NCI-H774 (cell line): ENCODE measurements at places on chromosomes 12 and 14.

- no peak for DNase-seq
These were observed 21.7 kb downstream of the LIMA1 start for GRCh38 chr12:50261654-50262053.

GRCh38 chr12:95336387-95337067 lies 118.9 kb downstream of the VEZT start:
- peak; percentile 84 for DNase-seq

DNA sequence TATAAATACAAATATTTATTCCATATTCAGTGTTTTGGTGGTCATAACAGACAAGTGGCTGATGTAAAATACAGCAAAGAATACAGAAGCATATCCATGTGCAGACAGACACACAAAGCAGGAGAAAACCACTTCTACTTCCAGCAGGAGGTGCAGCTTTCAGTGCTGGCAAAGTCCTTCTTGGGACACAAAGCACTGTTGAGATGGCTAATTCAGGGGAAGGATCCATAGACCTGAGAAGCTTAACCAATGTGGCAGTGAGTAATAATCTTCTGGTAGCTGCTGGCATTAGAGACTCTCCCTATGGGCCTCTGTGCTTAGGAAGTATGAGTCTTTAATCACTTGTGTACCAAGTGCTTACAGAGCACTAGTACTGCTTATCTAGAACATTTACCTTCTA lies 26.8 kb downstream of the AMN1 start:
- DNase-seq = no peak

DNA sequence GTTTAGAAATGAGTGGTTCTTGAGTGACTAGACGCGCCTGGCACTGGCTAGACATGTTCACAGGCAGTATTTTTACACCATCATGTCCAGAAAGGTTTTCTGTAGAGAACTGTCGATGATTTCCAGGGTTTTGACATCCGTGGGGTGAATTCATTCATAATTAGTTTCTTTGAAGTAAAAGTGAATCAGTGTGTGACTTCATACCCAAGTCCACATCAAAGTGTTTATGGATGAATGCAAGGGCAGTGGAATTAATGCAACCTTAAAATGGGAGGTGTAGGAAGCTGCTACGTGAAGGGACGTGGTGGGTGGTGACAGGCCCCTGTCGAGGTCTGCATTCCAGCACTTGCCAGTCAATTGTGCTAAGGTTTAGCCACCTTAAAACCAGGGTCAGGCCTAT lies 38.4 kb upstream of the ELK3 start:
- no peak for DNase-seq

- no peak for DNase-seq
These were observed 52.1 kb downstream of the IRF2BPL start for GRCh38 chr14:76976240-76977005.

DNA sequence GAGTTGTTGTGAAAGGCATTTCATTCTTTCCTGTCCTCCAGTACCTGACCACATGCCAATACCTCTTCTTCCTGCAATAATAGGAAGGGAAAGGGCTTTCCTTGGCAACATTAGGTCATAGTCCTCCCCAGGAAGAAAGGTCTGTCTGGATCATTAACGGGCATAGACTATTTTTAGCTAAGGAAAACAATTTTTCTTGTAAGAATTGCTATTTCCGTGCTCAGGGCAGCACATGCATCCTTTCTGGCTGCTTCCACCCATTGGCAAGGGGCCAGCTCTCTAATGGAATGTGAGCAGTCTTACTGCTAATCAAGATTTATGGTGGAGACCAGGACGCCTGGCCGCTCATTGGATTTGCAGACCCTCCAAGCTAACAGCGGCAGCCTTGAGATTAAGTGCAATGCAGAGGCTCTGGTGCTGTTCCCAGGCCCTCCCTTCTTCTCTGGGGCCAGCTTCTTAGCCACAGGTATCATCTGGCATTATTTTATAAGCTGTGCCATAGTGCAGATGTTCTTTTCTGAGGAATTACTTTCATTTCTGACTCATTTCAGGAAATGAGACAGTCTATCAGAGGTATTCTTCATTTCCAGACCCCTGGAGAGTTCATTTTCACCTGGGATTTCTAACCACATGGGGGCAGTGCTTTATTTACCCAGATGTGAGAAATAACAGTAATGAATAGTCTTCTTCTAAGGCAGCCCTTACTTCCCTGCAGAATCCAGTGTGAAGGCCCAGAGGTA lies 52.9 kb downstream of the ANO6 start:
- DNase-seq = peak; percentile 34

GRCh38 chr14:103031566-103031911 lies 25.8 kb downstream of the CDC42BPB start:
- no peak for DNase-seq

DNA sequence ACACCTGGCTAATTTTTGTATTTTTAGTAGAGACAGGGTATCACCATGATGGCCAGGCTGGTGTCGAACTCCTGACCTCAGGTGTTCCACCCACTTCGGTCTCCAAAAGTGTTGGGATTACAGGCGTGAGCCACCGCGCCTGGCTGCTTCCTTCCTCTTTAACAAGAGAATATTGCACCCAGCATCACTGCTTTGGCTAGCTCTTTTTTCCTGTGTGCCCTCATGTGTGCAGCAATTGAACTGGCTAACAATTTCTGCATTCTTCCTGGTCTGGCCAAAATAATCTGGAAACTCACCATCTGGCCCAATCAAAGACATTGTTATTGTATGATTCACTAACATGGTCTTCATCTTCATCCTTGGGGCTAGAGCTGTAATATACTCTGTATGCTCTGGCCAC lies 2.7 kb upstream of the ASB8 start:
- DNase-seq = no peak
